ENCODE measurements at places on chromosomes 11 and 22. TPM values are rescaled to one million over a fixed set of nuclear protein-coding genes. Genes with fewer than 3 reads are reported as not detected.

The ARHGAP42 gene
- total RNA-seq, result 15.8 TPM

The KDM4F gene
- total RNA-seq, result not detected

The KRTAP5-11 gene
- total RNA-seq, result not detected

The GNG3 gene
- not detected for total RNA-seq

The TRABD gene
- total RNA-seq, result 33.4 TPM

The FBLN1 gene
- total RNA-seq, result 1,512 TPM

The RASSF10 gene
- total RNA-seq, result 0.75 TPM

The VPREB1 gene
- total RNA-seq, result not detected

The SSH3 gene
- total RNA-seq, result 27.3 TPM

GRCh38 chr22:34116126-34116525 is 195.8 kb upstream of the LARGE1 start:
- DNase-seq, result no peak

GRCh38 chr22:50474710-50475651 is at the start of gene SBF1:
TSS of gene SBF1 (minus strand) at chr22:50475035. CDS start at chr22:50474840, 195 bp downstream.
- peak; percentile 97 for DNase-seq

DNA sequence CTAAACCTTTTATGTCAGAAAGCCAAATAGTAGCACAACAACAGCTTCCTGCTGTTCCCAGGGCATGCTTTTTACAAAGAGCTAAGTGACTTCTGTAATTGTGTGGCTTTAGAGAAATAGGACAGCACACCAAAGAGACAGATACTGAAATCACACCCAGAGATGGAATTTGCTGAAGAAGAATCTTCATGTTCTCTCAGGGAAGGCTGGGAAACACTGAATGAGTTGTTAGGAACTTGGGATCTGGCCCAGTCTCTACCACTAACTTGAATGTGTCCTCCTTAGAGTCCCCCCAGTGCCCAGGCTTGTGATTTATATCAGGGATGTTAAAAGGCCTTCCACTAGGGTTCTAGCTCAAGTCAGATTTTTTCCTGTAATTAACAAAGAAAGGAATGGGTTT is 175.2 kb downstream of the DBX1 start:
- DNase-seq, result no peak

- no peak for DNase-seq
Observed at GRCh38 chr11:130785380-130786116, 130.7 kb downstream of the SNX19 start.

GRCh38 chr11:82826526-82826925 is 73.7 kb downstream of the PRCP start:
- no peak for DNase-seq

GRCh38 chr11:12842933-12843636 is 166.0 kb upstream of the RASSF10 start:
- no peak for DNase-seq
